ENCODE measurements at places on chromosomes 1 and 21. TPM values are rescaled to one million over a fixed set of nuclear protein-coding genes. Genes with fewer than 3 reads are reported as not detected.

Gene LIN9
- total RNA-seq: 1.4 TPM

Gene NBPF4
- not detected for total RNA-seq

Gene PLA2G2C
- not detected for total RNA-seq

Gene MTARC2
- total RNA-seq: 2.4 TPM

Gene HES3
- total RNA-seq: not detected

Gene GPR37L1
- not detected for total RNA-seq

Gene CDC42
- 280 TPM for total RNA-seq

Gene ITGB2
- not detected for total RNA-seq

Gene FCMR
- not detected for total RNA-seq

Gene B3GALT2
- 0.32 TPM for total RNA-seq

Gene TDRD10
- total RNA-seq: under 0.01 TPM

Measured in bronchial smooth muscle cell (primary cell).